ENCODE measurements at places on chromosomes 2 and 18.

- DNase-seq = no peak
Observed at GRCh38 chr18:40066368-40066767, 1888.7 kb upstream of the PIK3C3 start.

- no peak for DNase-seq
Observed at GRCh38 chr2:134206573-134206972, 47.3 kb upstream of the MGAT5 start.

DNA sequence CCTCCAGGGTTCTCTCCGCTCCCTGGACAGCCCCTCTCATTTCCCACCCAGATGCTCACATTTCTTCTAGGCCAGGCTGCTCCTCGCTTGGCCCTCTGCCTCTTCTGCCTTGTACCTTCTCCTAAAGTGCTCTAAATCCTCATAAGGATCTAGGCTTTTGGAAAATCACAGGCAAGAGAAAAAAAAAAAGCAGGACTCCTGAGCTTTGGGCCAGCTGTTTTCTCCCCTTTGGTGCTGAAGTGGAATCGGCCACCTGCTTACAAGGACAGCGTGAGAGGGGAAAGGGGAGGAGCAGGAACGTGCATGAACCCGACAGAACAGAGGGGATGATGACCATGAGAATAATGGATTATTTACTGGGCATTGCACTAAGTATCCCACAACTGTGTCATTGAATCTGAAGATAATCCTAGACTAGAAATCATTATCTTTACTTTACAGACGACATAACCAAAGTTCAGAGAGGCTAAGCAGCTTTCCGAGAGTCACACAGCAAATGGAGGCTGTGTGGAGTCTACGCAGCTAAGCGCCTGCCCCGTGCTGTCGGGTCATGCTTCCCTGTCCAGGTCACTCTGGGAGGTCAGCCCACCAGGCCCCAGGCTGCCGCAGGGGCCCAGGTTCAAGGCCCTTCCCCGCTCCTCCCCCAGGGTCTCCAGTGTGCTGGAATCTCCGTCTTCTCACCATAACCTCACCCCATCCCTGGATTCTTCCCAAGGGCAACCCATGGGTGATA is 141.9 kb downstream of the PXDN start:
- DNase-seq = no peak

DNA sequence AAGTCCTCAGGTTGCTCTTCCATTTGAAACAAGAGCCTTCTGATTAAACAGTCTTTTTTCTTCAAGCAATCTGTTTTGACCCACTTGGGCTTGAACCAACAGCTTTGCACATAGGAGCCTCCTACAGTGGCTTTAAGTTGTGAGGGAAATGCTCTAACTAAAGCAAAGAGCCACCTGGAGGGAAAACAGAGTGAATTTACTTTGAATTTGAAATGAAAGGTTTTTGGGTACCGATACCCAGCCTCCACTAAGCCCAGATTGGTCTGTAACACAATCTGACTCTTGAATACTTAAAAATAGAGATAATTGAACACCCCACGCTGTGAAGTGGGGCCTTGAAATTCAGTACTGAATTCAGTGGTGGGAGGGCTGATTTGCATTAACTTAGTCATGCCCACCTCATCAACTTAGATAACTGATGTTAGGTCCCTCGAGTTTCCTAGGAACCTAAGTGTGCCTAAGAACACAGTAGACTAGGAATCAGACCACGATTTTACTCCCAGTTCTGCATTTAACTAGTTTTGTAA is 56.3 kb upstream of the ACVR1C start:
- no peak for DNase-seq

- no peak for DNase-seq
Observed at GRCh38 chr2:81148323-81148722, 843.8 kb upstream of the LRRTM1 start.
